ENCODE measurements at places on chromosomes 2 and 18.
A peak's percentile ranks its signal among the peaks of the same experiment; 100 is the strongest.

GRCh38 chr18:53629337-53629736, 595.1 kb downstream of the MBD2 start:
- no peak for DNase-seq

DNA sequence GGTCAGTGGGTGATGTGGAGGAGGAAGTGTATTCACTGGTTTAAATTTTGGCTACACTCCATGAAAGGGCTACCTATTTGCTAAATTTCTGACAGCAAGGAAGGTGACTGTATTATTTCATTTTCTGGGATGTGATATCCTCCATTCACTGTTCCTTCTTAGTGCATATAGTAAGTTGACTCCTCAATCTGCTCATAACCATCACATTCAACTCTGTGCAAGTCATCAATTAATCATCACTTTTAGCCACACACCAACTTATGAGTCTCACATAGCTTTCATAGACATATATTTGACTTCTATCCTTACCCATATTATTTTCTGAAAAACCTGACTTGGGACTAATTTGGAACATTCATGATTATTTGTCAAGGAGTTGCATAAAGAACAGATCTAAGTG, 16.9 kb downstream of the KLHL41 start:
- no peak for DNase-seq

- no peak for DNase-seq
Measured at GRCh38 chr18:21362831-21363230, 120.8 kb downstream of the GREB1L start.

DNA sequence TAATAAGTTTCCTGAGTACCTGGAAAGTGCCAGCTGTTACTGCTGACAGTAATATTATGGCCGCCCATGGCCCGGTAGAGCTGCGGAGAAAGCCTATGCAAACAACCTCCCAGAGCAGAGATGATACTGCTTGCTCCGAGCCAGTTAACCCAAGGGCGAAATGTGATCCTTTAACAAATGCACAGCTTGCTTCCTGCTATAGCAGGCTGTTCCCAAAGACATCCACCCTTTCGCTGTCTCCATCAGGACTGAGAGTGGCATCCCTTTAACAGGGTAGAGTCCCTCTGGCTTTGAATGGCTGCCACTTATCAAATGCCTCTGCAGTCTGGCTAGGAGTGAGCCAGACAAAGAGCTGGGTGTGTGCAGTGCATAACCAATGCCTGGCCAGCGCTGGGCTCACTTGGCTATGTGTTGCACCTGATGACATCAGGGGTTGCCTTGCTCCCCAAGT, 69.7 kb upstream of the DAPL1 start:
- no peak for DNase-seq

DNA sequence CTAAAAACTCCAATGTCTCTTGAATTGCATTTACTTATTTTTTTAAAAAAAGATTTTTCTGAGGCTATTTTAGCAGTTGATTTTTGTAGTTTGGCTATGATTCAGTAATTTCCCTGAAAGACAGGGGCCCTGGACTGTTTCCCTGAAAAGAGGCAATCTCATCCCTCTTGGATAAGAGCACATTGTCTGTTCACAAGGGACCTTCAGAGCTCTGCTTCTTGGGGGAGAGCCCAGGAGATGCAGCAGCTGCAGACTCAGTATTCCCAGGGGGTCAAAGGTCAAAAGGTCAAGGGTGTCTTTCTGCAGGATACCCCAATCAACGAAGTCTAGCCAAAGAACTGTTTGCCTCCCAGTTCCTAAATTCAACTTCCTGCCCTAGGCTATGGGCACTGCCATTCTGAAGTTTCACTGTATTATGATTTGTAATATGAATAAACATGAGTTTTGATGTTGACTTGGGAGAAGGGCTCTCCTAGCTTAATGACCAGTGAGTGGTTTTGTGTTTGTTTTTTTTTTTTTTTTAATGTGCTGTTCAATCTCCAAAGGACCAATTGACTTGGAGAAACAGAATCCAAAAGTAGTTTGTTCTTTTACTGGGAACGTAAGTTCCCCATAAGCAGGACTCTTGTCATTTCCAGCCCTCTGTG, 157.0 kb upstream of the SERPINE2 start:
- no peak for DNase-seq

DNA sequence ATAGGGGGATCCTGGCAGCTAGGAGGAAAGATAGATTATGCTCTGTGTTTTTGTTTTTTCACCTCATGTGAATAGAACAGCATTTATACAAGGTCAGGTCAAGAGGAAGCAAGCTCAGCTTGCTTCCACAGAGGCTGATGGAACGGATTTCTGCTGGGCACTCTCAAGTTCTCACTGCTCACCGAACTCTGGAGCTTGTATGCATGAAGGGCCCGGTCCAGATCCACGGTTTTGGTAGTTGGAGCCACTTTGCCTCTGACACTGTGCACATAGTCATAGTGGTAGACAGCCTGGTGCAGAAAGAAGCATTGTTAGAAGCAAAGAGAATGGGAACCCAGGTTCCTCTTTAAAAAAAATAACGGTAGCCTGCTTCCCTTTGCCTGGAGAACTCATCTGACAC, 141.9 kb downstream of the RIF1 start:
- DNase-seq: no peak

DNA sequence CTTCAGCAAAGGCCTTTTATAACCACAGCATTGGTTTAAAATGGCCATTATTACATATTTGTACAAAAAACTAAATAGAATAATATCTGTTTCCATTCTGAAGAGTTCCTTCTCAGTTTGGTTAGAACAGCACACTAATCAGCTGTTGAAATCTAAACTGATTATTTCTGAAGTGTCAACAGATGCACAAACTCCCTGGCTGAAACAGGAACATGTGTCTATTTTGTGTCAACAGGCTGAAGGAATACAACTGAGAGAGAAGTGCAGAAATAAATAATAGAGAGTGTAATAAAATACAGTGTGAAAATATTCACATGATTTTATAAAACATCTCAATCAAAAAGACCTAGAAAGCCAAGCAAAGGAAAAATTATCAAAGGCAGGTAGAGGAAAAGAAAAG, 29.7 kb downstream of the IKZF2 start:
- DNase-seq: no peak

GRCh38 chr2:178756843-178757242, 50.4 kb downstream of the TTN start:
- DNase-seq: no peak

GRCh38 chr18:42274488-42275137, 319.6 kb downstream of the PIK3C3 start:
- peak; percentile 7 for DNase-seq

DNA sequence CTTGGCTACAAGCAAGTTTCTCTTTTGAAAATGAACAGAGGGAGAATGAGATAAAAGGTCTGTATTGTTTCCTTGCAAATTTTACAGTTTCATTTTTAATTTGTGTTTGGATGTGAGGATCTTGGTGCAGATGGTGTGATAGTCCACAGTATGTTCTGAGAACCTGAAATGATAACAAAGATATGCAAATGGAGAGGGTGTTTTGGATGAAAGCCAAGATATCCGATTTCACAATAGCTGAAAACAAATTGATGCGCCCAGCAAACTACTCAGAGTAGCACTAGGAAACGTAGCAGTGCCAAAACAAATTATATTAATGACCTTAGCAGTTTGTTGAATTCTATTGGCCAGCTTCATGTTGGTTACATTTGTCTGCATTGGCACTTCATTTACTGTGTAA, 683.5 kb downstream of the TMEM182 start:
- no peak for DNase-seq
